ENCODE measurements at places on chromosomes 3 and 15.

DNA sequence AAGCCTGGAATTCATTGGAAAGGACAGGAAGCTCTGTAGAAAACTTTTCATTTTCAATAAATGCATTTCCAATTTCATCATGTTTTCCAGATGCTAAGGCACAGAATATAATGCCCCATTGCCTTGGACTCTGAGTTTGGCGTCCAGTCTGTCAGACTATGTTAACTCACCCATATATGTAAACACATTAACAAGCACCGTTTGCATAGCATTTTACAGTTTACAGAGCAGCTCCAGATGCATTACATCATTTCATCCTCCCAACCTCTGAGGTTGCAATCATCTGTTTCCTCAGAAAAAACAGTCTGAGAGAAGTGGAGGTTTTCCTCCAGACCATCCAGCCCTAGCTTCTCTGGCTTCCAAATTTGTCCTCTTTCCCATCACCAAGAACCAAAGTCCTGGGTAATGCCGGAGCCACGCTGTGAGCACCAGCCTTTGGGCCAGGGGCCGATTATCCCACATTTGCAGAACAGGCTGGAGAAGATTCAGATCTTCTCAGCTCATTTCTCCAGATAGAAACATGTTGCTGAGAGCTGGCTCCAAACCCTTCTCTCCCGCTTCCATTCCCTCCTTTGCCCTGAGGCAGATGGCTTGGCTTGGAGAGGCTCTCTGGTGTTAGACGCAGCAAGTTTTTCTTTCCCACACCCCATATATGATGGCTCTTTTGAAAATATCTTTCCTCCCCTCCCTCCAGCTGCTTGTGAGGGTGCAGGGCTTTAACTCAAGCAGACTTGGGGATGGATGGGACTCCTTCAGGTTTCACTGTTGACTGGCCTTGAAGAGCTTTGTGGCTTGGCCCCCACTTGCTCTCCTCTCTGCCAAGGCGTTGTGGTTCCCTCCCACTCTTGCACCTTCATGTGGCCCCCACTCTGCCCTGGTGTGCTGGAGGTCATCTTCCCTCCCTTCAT, 26.0 kb downstream of the CYP19A1 start:
- DNase-seq: no peak

DNA sequence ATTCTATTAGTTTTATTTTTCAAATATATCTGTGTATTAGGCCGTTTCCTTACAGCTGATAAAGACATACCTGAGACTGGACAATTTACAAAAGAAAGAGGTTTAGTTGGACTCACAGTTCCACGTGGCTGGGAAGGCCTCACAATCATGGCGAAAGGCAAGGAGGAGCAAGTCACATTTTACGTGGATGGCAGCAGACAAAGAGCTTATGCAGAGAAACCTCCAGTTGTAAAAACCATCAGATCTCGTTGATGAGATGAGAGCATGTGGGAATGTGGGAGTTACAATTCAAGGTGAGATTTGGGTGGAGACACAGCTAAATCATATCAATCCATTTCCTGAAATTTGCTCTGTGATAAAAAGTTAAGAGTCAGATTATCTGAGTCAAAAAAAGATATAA, 2.3 kb upstream of the GOLGA8A start:
- no peak for DNase-seq

DNA sequence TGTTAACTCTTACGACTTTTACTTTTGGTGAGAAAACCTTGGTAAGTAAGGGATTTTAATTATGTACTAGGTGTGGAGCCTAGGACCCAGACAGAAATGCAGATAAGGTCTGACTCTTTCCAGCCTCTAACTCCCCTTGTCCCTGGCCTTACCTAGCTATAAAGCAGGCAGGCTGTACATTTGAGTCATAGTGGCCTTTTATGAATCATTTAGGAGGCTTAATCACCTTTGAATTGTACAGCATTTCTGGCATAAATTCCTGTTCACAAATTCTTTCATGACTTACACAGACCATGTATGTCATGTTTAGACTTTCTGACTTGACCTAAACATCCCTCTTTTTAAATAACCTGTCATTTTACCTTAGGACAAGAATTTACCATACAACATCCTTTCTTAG, 47.4 kb downstream of the CHCHD4 start:
- no peak for DNase-seq

DNA sequence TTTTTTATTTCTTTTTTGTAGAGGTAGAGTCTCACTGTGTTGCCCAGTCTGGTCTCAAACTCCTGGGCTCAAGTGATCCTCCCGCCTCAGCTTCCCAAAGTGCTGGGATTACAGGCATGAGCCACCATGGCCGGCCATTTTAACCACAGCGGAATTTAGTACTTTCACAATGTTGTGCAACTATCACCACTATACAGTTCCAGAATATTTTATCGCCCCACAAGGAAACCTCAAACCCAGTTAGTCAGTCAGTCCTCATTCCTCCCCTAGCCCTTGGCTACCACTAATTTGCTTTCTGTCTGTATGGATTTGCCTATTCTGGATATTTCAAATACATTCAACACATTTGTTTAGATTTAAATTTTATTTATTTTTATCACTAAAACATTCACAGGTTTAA, 15.5 kb upstream of the HOMER2 start:
- DNase-seq: no peak

GRCh38 chr3:17938313-17938712, 195.9 kb upstream of the TBC1D5 start:
- no peak for DNase-seq

- peak; percentile 65 for DNase-seq
Observed at GRCh38 chr15:74180881-74181602, 7.5 kb downstream of the ISLR start.

DNA sequence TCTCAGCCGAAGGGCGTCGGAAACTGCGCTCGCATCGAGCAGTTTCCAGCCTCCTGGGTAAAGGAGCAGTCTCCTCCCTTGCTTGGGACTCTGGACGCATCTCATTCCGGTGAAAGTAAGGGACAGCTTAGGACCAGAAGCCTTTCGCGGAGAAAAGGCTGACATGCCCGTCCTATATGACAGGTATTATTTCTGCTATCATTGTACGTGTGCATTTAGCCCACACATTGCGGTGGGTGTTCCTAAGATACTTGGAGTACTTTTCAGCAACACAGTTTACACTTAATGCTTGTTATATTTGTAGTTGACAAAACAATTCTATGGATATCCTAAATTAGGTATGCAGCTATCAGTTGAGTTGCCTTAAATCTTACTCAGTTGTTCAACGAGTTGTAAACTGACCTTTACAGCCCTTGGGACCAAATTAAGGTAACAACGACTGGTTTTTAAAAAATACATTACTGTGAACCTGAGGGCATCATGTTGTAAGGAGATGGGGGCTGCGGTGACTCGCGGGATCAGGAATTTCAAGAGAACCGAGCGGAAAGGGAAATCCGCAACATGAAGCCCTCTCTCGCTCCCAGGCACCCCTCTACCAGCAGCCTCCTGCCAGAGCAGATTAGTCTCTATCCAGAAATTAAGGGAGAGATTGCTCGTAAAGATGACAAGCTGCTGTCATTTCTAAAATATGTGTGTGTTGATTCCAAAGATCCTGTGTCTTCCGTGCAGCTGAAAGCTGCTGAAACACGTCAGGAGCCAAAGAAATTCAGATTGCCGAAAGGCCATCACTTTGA, 632 bp upstream of the COPS2 start:
- no peak for DNase-seq

- no peak for DNase-seq
Observed at GRCh38 chr3:169865176-169865767, 4.5 kb downstream of the LRRC31 start.

DNA sequence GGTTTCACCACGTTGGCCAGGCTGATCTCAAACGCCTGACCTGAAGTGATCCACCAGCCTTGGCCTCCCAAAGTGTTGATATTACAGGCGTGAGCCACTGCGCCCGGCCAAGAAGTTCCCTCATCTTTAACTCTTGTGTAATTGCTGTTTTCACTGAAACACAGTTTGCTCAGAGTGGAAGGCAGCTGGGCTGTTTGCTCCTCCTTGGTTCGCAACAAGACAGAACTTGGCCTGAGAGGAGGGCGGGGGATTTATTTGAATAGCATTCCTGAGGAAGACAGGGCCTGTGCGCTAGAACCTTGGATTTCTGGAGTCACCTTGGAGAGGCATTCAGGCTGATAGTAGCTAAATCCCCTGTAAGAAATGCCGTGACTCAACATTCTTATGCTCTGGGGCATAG, 226.7 kb upstream of the MCTP2 start:
- DNase-seq: peak; percentile 90

DNA sequence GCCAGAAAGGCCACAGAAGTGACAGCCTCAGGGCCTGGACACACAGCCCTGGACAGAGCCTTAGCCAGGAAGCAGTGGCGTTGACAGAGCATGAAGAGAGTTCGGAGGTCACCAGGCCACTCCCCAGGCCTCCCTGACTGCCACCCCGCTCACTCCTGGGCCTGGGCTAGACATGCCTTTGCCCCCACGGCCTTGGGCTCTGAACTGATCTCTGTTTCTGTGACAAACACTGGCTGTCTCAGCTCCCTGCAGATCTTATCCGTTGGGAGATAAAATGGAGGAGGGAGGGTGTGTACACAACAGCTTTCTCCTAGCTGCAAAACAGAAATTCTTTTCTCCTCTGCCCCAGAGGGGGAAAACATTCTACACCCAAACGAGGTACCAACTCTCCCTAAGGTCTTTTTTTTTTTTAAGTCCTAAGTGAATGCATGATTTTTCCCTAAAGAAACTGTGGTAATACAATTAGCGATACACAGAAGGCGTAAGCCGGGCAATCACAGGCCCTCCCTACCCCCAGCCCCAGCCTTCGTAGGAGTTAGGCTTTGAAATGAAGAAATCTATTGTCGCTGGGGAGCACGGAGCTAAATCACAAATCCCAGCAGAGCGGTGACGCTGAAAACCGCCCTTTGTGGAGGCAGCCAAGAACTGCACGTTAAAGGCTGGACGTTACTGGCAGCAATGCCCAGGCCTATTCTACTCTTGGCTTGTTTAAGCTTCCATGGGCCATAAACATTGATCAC, 45.0 kb downstream of the SRGAP3 start:
- no peak for DNase-seq

GRCh38 chr3:149145974-149146373, 16.5 kb downstream of the HPS3 start:
- no peak for DNase-seq

DNA sequence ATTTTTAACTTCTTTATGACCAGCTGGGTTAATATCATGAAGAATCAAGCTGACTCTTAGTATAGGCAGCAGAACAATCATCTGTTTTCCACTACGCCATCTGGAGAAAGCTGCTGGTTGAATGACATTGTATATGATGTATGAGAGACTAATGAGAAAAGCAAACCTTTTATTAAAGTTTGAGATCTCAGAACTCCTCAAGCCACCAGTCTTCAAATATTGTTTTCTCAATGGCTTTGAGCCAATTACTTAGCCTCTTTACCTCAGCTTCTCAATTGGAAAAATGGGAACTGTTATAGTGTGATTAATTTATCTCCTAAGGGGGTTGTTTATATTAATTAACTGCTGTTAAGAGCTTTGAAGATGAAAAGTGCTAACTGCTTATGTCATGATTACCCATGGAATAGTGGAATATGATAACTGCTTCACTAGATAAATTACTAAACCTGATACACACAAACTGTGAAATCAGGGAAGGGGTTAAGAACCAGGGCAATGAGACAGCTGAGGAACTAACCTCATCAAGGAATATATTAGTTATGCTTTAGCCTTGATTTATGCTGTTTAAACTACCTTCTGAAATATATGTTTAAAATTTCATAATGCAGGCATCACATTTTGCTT, 330.1 kb downstream of the SOX2 start:
- DNase-seq: no peak

DNA sequence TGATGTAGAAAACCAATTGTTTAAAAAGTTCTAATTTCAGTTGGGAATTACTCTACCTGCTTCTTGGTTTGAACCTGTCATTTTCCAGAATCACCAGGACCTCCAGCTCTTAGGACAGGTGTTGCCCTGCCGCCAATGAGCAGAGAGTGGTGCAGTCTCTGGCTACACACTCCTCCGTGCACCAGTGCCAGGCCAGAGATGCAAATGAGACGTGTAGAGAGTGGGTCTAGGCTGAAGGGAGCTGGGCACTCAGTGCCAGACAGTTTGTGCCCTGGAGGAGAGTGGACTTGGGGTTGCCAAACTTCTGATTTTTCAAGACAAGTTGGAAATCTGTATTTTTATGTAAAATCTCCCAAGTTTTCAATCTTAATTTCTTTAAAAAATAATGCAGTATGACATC, 566.2 kb downstream of the MAGI1 start:
- DNase-seq: no peak

- no peak for DNase-seq
Observed at GRCh38 chr3:168688267-168688666, 592.5 kb upstream of the GOLIM4 start.

- DNase-seq: no peak
Observed at GRCh38 chr3:101281521-101282030, 38.8 kb downstream of the IMPG2 start.

- DNase-seq: no peak
Observed at GRCh38 chr15:101492766-101493692, 3.5 kb upstream of the PCSK6 start.

GRCh38 chr15:79130535-79131130, 40.1 kb upstream of the RASGRF1 start:
- DNase-seq: no peak

- DNase-seq: no peak
Observed at GRCh38 chr15:27665002-27665401, 434.1 kb downstream of the OCA2 start.

GRCh38 chr3:106533093-106533787, 664.4 kb upstream of the CBLB start:
- no peak for DNase-seq

DNA sequence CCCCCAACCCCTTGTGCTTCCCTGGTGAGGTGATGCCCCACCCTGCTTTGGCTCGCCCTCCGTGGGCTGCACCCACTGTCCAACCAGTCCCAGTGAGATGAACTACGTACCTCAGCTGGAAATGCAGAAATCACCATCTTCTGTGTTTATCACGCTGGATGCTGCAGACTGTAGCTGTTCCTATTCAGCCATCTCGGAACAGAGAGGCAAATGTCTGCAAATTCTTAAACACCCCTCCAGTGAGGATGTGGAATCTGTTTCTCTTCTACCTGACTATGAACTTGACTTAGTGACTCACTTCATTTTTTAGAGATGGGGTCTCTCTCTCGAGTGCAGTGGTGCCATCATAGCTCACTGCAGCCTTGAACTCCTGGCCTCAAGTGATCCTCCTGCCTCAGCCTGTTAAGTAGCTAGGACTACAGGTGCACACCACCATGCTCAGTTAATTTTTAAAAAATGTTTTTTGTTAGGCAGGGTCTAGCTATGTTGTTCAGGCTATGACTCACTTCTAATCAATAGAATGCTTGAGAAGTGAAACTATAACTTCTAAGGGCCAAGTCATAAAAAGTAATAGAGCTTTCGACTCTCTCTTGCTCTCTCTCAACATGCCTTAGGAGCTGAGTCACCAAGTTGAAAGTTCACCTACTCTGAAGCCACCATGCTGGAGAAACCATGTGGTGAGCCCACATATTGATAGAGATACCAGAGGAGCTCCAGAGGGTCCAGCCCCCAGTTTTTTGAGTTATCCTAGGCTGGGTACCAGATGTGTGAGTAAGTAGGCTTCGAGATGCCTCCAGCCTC, 11.5 kb upstream of the PARP14 start:
- no peak for DNase-seq

Data from sigmoid colon (tissue), 7 donors.